Caudate nucleus (tissue), 63 donors: ENCODE measurements at places on chromosomes 11 and 22.
A peak's percentile ranks its signal among the peaks of the same experiment; 100 is the strongest.

DNA sequence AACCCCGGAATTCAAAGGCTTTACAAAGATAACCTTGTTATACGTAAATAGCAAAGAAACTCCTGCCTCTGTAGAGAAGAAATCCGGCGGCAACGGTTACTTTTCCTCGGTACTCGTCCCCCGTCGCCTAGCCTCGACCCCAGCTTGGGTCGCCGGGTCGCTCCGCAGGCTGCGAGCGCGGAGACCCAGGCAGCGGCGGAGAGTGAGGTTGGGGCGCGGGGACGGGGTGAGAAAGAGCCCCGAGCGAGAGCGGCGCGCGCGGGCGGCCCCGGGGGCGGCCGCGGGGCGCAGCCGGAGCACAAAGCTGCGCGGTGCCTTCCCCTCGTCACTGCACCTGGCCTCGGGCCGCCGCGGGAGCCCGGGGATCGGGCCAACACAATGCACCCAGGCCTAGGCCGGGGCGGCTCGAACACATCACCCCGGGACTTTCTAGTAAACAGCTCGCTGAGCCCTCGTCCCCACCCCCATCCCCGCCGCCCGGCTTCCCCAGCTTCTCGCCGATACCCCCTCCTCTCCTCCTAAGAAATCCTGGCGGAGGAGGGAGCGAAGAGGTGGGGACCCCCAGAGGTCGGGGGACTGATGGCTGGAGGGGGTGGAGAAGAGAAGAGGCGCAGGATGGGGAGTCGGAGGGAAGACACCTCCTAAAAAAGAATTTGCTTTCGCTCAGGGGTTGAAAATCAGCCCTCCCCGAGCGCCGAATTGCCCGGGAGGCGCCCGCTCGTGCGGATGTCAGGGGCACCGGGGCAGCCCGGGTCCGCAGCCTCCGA, 845 bp downstream of the MPPED2 start:
- peak; percentile 27 for DNase-seq

DNA sequence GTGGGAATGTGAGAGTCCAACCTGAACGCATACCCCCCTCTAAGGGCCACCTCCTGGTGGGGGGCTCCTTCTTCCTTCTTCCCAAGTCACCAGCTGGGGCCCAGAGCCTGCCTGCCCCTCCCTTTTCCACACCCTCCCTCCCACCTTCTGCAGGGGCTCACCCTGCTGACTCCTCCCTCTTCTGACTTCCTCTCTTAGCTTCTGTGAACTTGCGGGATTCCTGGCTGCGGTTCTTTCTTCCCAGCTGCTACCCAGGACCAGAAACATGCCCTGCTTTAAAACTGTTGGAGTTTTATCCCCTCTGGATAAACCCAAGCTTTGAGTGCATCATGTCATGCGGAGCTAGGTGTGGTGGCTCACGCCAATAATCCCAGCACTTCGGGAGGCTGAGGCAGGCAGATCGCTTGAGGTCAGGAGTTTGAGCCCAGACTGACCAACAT, 10.2 kb downstream of the LRRC74B start:
- DNase-seq: no peak

DNA sequence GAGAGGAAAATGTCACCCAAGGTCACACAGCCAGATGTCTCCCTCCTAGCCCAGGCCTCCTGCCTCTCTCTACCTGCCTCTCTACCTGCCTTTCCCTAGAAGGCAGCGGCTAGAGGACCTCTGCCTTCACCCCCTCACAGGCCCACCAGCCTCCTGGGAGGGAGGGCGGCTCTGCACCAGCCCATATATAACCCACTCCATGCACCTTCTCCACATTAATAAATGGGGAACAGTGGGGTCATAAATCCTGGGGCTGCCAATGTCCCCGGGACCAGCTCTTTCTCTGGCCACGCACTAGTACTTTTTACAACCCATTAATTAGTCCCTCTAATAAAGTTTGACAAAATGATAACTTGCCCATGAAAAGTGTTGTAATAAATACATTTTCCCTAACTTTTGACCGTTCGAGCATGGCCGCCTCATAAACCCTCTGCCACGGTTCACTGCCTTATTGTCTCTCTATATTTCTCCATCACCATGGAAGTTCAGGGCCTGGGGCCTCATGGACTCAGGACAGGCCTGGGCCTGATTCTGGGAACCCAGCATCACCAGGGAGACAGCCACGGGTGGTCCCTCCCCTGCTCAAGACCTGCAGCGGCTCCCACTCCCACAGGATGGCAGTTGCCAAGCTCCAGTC, 102.1 kb downstream of the MN1 start:
- DNase-seq: no peak

GRCh38 chr11:4183410-4184057, 88.9 kb downstream of the RRM1 start:
- DNase-seq: no peak

GRCh38 chr11:313304-313786, 495 bp upstream of the IFITM1 start:
- no peak for DNase-seq

DNA sequence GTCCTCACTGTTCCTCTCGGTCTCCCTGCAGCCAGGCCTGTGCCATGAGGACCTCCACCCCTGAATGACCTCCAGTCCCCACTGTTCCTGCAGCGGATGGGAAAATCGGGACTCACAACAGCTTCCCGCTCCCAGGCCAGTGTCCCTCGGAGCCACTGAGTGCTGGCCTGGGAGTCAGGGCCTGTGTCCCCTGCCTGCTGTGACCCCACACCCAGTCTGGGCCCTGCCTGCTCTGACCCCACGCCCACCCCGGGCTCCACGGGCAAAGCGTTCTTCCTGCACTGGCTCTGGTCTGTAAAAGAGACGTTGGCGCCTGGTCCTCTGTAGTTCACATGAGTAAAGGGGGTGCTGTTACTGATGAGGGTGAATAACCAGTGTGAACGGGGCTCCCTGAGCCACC, 73.0 kb upstream of the SHISAL1 start:
- DNase-seq: no peak

DNA sequence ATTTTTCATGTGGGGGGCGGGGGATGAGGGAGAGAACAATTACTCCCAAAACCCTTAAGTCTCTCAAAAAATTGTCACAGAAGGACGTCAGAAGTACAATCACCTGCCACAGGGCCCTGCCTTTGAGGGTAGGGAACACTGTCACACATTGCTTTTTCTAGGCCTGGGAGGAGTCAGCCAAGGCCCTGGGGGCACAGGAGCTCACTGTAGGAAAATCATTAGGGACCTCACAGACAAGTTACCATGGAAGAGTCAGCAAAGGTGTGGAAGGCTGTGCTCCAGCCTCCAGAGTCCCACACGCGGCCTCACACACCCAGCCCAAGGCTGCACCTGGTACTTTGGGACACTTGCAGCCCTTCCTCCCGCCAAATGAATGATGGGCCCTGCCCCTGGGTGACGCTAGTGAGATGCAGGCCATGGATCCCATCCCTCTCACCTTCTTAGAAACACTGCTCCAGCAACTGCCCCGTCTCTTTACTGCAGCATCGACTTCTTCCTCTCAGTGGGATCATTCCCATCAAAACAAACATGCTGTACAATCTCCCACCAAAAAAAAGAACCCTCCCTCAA, 3.3 kb downstream of the PLEKHA7 start:
- DNase-seq: no peak

- no peak for DNase-seq
Measured at GRCh38 chr11:57752954-57753353, 1.3 kb upstream of the BTBD18 start.

DNA sequence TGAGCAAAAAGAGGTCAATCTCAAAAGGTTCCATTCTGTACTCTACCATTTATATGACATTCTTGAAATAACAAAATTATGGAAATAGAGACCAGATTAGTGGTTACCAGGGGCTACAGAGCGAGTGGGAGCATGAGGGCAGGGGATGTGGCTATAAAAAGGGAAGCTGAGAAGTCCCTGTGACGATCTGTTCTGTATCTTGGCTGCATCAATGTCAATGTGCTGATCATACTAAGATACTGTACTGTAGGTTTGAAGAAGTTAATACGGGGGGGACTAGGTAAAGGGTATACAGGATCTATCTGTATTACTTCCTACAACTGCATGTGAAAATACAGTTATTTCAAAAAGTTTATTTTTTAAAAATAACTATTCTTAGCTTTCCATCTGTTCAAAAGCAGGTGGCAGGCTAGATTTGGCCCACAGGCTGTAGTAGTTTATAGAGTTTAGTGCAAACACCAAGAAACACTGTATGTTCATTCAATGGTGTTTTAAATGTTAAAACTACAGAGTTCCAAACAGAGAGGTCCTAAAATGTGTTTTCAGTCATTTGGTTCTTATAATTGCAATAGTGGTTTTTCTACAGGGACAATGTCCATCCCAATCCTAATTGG, 78.2 kb downstream of the SMCO4 start:
- DNase-seq: no peak

DNA sequence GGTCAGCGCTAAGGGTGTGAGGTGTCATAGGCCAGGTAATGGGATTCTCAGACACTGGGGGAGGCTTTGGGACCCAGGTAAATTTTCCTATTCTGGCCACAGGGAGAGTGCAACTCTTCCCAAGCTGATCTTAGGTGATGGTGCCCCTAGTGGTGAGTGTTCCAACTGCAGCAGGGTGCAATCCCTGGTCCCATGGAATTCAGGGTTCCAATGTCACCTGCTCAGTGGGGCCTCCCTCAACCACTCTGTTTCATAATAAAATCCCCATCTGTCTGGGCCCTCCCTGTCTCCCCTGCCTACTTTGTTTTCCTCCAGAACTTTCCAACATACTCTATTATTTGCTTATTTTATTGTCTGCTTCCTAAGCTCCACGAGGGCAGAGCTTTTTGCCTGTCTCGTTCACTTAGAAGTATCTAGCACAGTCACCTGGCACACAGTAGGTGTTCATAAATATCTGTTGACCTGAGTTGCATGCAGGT, 2.9 kb upstream of the SGSM1 start:
- no peak for DNase-seq

GRCh38 chr11:69667619-69668604, 7.2 kb downstream of the LTO1 start:
- no peak for DNase-seq

DNA sequence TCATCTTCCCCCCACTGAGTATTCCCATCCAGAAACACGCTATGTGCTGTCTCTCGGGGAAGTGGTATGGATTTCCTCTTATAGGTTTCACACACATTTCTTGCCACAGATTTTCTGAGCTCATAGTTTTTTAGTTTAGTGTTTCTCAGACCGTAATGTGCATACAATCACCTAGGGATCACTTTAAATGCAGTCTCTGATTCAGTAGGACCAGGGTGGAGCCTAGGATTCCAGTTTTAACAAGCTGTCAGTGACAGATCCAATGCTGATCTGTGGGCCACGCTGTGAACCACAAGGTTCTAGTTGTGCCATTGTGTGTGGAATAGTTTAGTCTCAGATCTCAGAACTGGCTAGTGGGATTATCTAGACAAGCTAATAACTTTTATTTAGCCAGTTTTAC, 23.7 kb upstream of the CXCR5 start:
- DNase-seq: no peak

DNA sequence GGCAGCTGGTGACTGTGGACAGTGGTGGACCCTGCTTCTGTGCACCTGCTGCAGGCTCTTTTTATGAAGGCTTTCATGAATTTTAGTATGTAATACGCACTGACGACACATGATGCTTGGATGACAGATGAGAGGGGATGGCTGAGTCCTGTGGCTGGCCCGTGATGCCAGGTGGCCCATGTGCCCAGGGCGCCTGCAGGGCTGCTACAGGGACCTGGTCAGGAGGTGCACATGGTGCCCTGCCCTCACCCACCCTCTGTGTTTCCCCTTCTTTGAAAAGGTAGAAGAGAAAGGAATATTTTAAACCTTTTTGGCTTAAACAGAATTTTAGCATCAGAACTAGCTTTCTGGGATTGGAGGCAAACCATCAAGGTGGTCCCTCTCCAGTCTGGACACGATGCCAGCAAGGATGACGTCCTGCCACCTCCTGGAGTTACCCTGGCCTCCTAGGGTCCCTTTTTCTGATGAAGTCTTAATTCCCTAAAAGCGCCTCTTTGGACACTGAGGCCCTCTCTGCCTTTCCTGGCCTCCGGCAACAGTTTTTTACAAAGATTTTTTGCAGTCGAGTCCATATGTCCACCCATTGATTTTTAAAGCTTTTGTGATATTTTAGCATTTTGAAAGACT, 5.4 kb upstream of the RANBP1 start:
- no peak for DNase-seq

DNA sequence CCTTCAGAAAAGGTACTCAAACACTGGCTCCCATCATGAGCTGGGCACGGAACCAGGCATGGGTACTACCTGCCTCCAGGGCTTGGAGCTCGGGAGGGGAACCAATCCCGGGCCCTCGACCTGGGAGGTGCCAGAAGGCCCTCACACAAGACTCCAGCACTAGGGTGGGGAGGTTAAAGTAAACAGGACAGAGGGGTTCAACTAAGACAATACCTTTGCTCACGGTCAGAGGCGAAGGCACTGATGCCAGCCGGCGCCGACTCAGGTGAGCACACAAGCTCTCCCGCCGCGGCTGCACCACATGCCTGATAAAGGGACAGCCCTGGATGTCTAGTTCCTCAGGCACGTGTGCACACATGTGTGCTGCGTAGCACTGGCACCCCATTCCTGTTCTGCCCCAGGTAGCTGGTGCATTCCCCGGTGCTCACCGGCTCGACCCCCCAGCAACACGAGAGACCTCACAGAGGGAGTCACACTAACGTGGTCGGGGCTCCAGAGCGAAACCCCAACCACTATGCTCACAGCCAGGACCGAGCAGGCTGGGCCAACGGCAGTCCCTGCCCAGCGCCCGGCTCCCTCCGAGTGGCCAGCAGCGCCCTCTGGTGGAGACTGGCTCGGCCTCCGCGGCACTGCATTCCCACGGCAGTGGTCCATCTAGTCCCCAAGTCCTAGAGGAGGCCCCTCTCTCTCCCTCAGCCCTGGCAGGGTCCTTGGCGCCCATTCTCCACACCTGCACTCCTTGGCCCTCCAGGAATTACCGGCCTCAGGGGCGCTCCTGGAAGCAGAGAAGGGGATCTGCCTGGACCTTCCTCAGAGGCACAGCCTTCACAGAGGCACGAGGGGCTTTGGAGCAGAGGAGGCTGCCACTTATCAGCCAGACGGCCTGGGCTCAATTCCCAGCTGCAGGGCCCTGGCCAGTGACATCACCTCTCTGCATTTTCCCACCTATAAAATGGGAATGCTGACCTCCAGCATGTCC, 28.8 kb upstream of the MOB2 start:
- DNase-seq: no peak

GRCh38 chr22:22798232-22798616, 89.4 kb upstream of the IGLL5 start:
- DNase-seq: no peak

GRCh38 chr11:133163463-133164419, 368.6 kb downstream of the OPCML start:
- DNase-seq: no peak

DNA sequence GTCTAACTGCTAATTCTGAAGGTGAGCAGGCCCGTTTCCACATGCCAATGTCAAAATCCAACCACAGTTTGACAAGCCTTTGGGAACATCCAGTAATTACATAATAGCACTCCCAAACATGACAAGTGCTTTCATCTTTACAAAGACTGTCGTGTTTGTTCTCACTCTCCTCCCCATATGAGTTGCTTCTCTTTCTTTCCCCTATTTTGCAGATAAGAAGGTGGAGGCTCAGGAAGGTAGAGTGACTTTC, 55.9 kb upstream of the CD44 start:
- no peak for DNase-seq
